Left kidney (tissue), 8 donors: ENCODE measurements at places on chromosomes 5 and 9. TPM values are rescaled to one million over a fixed set of nuclear protein-coding genes. Genes with fewer than 3 reads are reported as not detected.

DNA sequence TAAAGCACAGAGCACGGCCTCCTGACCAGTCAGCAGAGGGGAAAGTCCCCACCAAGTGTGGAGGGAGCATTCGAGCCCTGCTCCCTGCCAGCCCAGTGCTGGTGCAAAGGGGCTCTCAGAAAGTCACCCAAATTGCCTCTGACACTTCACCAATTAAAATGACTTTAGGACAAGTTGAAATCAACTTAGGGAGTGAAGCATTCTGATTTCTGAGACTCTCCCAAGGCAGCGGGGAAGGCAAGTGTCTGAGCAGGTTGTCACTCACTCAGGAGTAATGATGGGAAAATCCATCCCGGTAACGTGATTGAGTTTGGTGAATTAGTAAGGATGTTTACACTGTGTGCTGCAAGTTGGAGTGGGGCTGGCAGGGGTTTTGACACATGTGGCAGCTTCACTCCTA, 73.7 kb downstream of the PCDH1 start:
- no peak for DNase-seq

- DNase-seq, result no peak
Measured at GRCh38 chr5:93236807-93237421, 344.1 kb downstream of the NR2F1-AS1 start.

DNA sequence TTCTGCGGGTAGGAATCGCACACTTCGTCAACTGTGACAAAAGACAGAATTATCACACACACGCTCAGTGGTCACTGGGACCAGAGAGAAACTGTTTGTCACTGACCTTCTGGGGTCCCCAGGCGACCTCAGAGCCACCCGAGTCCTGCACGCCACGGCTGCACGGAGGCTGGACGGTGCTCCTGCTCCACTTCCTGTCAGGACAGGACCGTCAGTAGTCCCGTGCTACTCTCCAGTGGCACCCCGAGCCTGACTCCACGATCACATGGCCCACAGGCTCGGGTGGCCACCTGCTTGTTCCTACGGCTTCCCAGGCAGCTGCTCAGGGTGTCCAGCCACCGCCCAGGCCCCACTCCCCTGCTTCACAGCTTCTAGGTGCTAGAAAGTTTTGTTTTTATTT, 17.9 kb downstream of the MRNIP start:
- no peak for DNase-seq

- no peak for DNase-seq
Measured at GRCh38 chr9:27722866-27723265, 149.6 kb upstream of the C9orf72 start.

DNA sequence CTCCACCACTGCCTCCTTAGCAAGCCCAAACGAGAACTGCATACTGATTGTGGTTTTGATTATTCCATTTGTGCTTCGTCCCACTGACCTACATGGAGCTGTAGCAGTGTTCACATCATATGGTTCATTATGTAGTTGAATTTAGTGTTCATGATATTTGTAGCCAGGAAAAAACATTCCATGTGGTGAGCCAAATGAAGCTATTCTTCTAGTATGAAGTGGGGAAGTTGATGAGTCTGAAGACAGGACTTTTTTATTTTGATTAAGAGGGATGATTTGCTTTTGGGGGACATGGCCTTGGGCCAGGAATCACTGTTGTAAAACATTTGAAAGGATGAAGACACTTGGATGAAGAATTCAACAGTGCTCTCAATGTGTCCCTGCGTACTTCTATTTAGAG, 192.9 kb upstream of the SLC27A6 start:
- DNase-seq, result no peak

- DNase-seq, result no peak
Measured at GRCh38 chr5:56282216-56282615, 49.1 kb upstream of the ANKRD55 start.

The FBXL7 gene
- 29.8 TPM for polyA plus RNA-seq

DNA sequence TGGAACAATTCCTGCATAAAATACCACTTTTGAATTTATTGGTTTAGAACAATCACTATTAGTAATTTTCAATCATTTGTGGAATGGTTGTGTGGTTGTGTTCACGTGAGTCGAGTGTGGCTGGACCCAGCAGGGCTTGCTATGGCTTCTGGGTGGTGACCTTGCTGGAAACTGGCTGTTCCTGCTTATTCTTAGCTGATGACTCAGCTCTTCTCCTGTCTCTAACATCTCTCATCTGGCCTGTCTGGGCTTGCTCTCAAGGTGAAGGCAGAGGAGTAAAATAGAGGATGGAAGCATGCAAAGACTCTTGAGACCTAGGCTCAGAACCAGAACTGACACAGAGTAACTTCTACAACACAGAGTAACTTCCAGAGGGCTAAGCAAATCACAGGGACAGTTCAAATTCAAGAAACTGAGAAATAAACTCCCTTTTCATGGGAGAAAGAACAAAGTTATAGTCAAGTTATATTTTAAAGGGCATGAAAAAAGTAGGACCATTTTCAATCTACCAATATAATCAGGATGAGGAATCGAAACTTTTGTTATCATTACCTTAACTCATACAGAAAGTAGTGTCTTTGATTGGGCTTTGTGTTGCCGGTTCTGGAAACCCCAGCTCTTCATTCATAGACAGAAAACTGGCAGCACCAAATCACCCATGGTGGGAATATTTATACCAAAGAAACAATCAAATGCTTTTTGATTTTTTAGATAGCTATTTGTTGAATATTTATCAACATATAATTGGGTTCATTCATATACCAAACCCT, 665.1 kb downstream of the CDH18 start:
- no peak for DNase-seq

GRCh38 chr5:101284736-101285375, 381.8 kb upstream of the ST8SIA4 start:
- DNase-seq, result no peak

DNA sequence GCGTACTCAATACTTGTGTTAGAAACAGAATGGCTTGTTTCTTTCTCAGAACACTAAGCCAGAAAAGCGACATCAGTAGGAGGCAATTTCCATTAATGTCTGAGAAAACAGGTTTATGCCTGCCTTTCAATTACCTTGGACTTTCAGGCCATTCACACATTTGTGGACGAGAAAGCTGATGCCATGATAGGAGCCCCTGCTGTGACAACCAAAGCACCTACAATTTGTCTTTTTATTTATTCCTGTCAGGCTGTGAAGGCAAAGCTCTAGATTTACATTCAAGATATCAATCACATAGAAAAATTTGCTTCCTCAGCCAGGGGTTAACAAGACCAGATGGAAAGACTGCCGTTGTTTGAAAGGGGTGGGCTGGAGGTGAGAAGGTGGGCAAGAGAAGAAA, 76.2 kb downstream of the C7 start:
- DNase-seq, result no peak

- DNase-seq, result no peak
Measured at GRCh38 chr9:40913928-40914673, 214.4 kb downstream of the FOXD4L6 start.

The SYK gene
- polyA plus RNA-seq, result 26.2 TPM

DNA sequence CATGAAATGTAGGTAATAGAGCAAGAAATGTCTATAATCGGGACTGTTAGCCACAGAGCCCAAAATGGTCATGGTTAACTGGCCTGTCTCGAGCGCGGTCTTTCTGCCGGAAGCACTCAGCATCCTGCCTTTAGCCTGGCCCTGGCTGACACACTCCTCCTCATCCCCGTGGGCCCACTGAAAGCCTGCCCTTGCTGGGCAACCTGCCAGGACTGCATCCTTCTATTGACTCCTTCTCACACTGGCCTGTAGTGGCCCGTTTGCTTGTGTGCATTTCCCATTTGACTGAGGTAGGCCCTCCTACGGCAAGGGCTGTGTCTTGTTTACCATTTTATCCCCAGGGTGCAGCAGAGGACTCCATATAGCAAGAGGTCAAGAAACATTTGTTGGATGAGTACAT, 215.7 kb downstream of the ATPSCKMT start:
- DNase-seq, result no peak

DNA sequence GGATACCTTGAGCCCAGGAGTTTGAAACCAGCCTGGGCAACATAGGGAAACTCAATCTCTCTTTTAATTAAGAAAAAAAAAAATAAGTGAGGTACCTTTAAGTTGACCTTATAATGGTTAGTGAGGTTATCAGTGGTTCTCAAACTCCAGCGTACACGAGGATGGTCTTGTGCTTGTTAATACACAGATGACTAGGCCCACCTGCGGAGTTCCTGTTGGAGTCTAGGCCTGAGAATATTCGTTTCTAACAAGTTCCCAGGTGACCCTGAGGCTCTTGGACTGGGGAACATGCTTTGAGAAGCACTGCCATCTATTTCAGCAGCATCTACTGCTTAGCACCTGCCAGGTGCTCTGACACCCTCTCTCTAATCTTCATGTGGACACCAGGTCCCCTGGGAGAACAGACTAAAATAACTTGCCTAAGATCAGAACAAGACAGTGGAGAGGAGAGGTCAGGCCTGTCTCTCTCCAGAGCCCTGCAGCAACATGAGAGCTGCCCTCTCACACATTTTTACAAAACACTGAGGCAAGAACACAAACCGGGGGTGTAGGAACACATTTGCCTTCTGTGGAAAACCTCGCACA, 24.6 kb downstream of the TLE1 start:
- DNase-seq, result no peak

The ACOT12 gene
- polyA plus RNA-seq, result 1.2 TPM

DNA sequence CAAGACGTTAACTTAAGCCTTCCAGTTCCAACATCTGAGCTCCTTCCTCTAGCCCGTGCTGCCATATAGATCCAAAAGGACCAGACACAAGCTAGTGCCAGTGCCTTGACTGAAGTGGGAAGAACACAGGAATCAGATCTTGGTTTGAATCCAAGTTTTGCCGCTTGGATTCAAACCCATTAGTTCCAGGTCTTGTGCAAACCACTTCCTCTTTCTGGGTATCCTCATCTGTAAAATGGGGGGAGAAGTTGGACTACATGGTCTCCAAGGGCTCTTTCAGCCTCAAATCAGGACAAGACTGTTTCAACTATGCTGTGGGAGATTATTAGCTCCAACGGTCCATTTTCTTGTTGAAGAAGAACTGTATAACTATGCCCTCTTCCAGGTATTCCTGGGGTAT, 32.6 kb downstream of the TTLL11 start:
- no peak for DNase-seq

DNA sequence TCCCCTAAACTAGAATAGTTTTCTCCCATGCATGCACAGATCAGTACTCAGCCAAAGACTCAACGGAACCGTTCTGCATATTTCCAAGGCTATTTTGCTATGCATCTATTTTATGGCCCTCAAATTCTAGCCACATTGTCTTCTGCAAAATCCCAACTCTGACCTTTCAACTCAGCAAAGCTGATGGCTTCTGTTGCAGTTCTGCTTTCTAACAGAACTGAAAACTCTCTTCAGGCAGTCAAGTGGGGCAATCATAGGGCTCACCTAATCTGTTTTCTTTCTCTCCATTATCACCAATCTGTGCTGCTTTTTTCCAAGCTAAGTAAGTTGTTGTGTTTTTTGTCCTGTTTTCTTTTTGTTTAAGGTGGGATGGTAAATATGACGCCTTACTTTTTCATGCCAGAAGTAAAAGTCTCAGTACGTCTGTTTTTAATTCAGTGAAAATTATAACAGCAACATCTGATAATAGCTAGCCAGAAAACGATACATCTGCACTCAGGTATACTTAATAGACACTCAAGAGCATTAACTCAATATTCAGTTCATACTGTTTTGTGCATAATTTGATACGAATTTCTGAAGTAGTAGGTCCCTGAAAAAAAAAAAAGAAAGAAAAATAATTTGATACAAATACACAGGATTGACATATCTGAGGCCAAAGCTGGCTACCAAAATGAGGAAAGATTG, 454.3 kb downstream of the TLE1 start:
- no peak for DNase-seq

DNA sequence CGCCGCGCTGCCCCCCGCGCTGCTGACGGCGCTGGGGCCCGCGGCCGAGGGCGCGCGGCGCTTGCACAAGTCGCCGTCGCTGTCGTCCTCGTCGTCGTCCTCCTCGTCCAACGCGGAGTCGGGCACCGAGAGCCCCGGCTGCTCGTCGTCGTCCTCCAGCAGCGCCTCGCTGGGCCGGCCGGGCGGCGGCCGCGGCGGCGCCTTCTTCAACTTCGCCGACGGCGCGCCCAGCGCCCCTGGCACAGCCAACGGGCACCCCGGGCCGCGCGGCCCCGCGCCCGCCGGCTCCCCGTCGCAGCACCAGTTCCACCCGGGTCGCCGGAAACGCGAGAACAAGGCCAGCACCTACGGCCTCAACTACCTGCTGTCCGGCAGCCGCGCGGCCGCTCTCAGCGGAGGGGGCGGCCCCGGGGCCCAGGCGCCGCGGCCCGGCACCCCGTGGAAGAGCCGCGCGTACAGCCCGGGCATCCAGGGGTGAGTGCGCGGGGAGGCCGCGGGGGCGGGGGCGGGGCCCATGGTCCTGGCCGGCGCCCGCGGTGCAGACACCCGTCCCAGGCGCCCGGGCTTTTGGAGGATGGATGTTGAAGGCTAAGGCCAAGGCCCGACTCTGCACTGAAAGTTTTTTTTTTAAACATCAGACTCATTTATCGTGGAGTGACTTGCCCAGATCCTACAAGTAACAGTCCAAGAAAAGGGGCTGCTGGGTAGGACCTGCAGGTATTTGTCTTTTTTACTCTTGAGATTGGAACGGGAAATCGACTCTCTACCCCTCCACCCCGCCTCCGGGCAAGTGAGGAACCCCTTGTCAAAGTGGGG, 1.2 kb downstream of the TENT4A start:
- no peak for DNase-seq

- DNase-seq, result peak; percentile 25
Measured at GRCh38 chr5:9834871-9835770, 205.0 kb upstream of the TAS2R1 start.

The B4GALT7 gene
- polyA plus RNA-seq, result 19.1 TPM

DNA sequence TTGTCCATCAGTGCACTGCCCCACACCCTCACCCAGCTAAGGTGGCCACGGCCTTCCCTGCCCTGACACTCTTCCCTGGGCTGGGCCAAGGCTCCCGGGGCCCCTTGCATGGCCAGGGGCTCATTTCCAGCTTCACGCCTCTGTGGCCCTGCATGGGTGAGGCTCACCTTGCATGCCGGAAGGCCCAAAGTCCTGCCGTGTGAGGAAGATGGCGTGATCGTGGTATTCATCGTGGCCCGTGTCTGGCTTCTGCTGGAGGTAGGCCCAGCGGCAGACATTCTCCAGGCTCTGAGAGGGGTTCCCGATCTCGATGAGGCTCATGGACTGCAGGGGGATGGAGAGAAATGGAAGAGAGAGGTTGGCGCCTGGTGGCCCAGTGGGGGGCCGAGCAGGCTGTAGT, 98.4 kb downstream of the ZNF354C start:
- DNase-seq, result no peak

The NELFB gene
- 48.0 TPM for polyA plus RNA-seq

DNA sequence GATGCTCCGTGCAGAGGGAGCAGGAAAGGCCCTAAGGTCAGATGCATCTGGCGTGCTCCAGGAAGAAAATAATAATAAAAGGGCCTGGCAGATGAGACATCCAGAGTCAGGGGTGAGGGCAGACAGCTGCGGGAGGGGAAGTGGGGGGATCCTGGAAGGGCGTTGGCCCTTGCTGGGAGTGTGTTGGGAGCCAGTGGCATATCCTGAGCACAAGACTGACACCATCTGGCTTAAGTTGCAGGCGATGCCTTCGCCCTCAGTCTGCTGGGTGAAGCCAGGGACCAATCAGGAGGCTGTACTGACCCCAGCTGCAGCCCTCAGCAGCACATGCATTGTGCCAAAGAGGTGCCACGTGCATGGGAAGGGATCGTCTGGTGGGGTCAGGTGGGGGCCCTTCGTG, 3.8 kb downstream of the OR2V2 start:
- no peak for DNase-seq

GRCh38 chr9:6641961-6642360, 3.6 kb downstream of the GLDC start:
- no peak for DNase-seq

The HTR1A gene
- polyA plus RNA-seq, result not detected

- peak; percentile 25 for DNase-seq
Measured at GRCh38 chr5:120457839-120458507, 6.1 kb upstream of the PRR16 start.

- no peak for DNase-seq
Measured at GRCh38 chr5:124920909-124921666, 174.6 kb upstream of the ZNF608 start.
